ENCODE measurements at places on chromosomes 11 and 22.

- no peak for DNase-seq
Observed at GRCh38 chr11:8025123-8025522, 38.0 kb downstream of the EIF3F start.

DNA sequence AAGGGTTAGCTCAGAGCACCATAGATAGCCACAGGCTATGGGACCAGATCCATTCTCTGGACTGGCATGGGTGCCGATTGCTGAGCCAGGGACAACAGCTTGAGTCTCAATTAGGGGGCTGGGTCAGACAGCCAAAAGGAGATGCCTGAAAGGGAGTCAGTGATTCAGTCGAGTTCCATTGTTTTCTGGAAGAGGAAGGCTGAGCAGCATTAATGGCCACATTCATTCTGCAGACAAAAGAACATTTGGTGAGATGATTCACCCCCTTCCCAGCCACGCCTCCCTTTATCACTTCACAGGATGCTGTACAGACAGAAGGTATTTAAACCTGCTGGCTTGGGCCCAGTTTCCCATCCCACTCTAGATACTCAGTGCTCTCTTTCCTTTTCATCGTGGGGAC is 131.9 kb downstream of the ADAMTS15 start:
- no peak for DNase-seq

GRCh38 chr22:19105456-19105855 is 16.8 kb downstream of the DGCR2 start:
- no peak for DNase-seq

GRCh38 chr11:96736601-96737000 is 346.8 kb downstream of the JRKL start:
- no peak for DNase-seq

DNA sequence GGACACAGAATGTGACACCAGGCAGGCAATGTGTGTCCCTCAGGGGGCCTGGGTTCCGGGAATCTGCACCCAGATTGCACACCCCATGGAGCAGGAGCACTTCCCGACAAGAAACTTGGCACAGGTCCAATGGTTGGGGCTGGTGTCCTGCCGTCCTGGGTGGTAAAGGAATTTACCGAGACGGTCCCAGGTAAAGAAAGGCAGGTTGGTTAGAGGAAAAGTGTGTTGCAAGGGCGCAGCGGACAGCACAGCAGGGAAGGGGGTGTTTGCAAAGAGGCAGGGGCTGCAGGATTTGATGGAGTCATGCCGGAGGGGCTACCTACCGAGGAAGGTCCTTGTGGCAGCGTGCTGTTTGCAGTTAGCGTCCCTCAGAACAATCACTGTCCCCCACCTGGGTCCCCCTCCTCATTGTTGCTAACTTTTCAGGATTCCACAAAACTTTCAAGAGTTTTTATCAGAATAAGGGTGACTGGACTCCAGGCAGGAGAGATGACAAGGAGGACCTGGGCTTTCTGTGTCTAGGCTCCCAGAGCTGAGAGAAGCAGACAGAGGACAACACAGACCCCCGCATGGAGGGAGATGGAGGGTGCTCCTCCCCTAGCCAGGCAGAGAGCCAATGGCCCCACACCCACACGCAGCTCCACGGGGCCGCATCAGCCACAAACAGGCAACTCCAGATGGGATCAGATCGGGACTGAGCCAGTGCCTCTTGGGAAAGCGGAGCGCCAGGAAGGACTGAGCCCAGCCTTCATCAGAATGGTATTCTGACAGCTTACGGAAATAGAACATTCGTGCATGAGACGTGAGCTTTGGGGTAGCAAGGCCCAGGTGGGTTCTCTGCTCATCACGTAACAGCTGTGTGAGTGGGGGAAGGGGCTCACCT is 1423.9 kb downstream of the BRD1 start:
- DNase-seq, result no peak

DNA sequence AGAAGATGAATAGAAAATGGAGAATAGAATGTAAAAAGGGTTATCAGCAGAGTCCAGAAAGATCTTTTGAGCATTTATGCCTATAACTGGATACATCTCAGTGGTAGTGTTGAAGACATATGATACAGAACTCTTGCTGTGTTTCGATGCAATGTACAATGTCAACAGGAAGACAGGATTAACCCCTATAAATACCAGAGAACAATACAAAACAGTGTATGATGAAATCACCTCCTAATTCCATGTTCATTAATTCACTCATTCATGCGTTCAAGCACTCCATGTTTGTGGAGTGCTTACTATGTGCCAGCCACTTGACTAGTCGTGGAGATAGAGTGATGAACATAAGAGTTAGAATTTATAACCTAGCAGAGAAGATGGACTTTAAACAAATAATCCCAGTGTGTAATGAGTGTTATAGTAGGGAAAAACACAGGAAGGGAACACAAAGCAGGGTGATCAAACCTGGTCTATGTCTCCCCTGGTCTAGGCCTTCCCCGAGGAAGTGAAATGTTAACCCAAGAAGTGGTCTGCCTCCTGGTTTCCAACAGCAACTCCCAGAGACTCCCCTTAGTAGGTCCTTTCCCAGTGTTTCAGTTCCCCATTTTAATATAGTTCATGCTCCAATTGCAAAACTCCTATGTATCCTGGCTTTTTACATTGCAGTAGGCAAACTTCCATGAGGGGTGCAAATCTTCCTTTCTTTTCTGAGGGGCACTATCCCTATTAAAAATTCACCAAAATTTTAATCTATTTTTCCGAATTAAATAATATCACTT is 9.1 kb upstream of the SESN3 start:
- DNase-seq, result no peak

- DNase-seq, result no peak
Observed at GRCh38 chr11:69326622-69327219, 32.8 kb downstream of the MYEOV start.

- DNase-seq, result no peak
Observed at GRCh38 chr11:9761441-9761945, 97.6 kb downstream of the SWAP70 start.

DNA sequence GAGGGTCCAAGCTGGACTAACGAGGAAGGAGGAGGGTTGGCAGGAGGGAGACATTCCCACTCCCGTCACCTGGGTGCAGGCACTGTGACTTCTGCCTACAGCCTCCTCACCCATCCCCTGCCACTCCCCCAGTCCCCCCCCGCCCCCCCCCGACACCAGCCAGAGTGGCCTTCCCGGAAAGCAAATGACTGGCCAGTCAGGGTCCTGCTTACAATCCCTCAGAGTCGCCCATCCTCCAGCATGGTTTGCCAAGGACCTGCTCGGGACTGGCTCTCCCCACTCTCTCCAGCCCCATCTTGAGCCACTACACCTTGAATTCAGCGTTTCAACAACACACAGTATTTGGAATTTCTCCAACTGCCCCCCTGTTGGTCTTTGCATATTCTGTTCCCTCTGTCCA is 59.6 kb downstream of the THAP12 start:
- DNase-seq, result no peak

DNA sequence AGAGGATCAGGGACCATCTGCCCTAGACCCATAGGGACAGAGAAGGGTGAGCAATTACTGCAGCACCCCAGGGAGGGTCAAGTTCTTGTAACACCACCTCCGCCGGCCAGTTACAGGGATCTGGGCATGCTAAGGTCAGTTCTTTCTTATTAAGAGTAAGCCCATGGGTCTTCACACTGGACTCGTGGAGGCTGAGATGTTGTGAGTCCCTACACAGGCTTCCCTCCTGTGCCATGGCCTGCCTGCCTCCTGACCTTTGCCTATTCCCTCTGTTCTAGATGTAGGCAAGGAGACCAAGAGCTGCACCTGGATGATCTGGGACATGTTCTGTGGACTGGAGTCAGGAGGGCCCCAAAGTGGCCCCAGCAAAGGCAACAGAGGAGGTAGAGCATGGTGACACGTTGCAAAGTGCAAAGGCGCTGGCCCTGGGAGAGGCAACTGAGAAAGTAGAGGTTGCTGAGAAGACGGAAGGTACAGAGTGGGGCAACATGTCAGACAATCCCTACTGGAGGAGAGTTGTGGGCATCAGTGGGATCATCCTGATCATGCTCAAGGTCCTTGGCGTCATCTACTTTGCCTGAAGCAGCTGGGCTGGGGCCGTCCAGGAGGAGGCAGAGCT is 16.3 kb upstream of the GNAZ start:
- no peak for DNase-seq

GRCh38 chr11:14184028-14184940 is 174.7 kb downstream of the RRAS2 start:
- no peak for DNase-seq

- DNase-seq, result no peak
Observed at GRCh38 chr11:70725739-70726138, 327.4 kb downstream of the CTTN start.

- DNase-seq, result no peak
Observed at GRCh38 chr22:41308544-41308947, 7.2 kb downstream of the ZC3H7B start.

- no peak for DNase-seq
Observed at GRCh38 chr11:104623518-104623917, 274.7 kb downstream of the CASP12 start.

- no peak for DNase-seq
Observed at GRCh38 chr22:36899498-36899897, 13.9 kb upstream of the CSF2RB start.

GRCh38 chr11:2630679-2631078 is 69.1 kb downstream of the KCNQ1OT1 start:
- DNase-seq, result no peak

GRCh38 chr22:44754998-44755397 is 2.6 kb downstream of the ARHGAP8 start:
- no peak for DNase-seq

- no peak for DNase-seq
Observed at GRCh38 chr11:112771851-112772250, 189.4 kb upstream of the NCAM1 start.

GRCh38 chr22:28574159-28574788 is 105.4 kb downstream of the TTC28 start:
- no peak for DNase-seq

GRCh38 chr22:37103656-37104452 is 5.7 kb downstream of the TMPRSS6 start:
- DNase-seq, result no peak

- peak; percentile 4 for DNase-seq
Observed at GRCh38 chr22:18023509-18024275, 669 bp downstream of the MICAL3 start.

DNA sequence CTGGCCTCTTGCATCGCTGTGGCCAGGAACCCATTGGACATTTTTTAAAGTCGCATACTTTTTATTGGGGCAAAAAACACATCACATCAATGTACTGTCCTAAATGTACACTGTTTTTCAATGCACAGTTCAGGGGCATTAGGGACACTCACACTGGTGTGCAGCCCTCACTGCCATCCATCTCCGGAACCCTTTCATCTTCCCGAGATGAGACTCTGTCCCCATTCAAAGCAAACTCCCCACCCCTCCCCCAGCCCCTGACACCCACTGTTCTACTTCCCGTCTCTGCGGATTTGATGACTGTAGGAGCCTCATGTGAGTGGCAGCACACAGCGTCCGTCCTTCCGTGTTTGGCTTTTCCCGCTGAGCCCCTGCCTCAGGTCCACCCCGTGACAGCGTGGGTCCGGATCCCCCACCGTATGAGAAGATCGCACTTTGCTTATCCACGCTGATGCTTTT is 41.8 kb upstream of the TH start:
- peak; percentile 26 for DNase-seq

GRCh38 chr11:134531327-134532130 is 119.5 kb upstream of the B3GAT1 start:
- DNase-seq, result no peak

DNA sequence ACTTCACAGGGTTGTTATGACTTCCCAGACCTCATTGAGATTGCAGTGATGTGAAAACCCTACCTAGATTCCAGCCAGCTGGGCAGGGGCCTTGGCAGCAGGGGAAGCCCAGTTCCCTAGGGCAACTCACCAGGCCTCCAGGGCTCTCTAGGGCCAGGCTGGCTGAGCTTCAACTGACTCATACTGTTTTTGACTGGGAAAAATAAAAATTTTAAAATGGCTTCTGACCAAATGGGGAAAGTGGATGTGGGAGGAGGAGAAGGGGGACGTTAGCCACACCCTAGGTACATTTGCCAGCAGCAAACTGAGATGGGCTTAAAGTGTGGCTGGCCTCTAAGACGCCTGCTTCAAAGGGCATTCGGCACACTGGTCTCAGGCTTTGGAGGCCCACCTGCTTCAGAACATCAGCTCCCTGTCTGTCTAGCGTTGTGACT is 39.0 kb downstream of the BMAL1 start:
- no peak for DNase-seq

DNA sequence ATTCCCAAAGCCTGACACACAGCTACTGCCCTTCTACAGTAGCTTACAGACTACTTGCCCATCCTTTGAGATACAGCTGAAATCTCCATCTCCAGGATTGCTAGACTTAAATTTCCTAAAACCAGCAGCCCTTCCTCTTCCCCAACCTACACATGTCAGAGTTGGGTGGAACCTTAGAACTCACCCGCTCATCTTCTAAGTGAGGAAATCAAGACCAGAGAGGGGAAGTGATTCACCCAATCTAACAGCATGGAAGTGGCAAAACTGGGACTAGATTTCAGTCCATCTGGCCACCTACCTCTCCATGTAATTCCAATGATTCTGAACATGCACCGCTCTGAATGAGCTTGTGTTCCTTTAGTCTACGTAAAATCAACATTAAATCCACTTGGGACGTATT is 1.0 kb upstream of the TMEM86A start:
- DNase-seq, result no peak

Data from activated T-cell treated with anti-CD3 and anti-CD28 coated beads for 24 hours (primary cell).